ENCODE measurements at places on chromosomes 5 and 9. TPM values are rescaled to one million over a fixed set of nuclear protein-coding genes. Genes with fewer than 3 reads are reported as not detected.

DNA sequence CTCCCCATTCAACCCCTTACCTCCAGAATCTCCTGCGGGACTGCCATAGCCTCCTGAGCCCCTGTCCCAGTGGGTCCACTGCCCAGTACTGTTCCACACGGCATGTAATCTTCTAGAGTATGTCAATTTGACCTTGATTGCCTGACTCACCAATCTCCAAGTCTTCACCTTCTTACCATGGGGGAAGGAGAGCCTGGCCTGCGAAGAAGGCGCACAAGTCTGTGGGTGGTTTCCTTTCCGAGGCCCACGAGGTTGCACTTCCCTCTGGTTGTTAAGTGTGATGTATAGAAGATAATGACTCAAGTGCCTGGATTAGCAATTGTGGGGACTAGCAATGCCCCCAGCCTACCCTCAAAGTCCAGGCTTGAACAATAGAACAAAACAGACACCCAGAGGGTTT, 8.1 kb upstream of the TENT4A start:
- no peak for DNase-seq
- no peak overlapping the region for H3K27ac ChIP-seq
- H3K4me1 ChIP-seq: no peaks in the 10 kb centered on the region
- H3K36me3 ChIP-seq: no peaks in the 10 kb centered on the region
- peaks cover 10% of the 10 kb centered on the region for H3K27me3 ChIP-seq

- H3K4me1 ChIP-seq: no peaks in the 10 kb centered on the region
- peaks cover 4% of the 10 kb centered on the region for H3K27me3 ChIP-seq
- no peak for DNase-seq
- H3K36me3 ChIP-seq: no peaks in the 10 kb centered on the region
These were observed 30.3 kb downstream of the ADCY2 start for GRCh38 chr5:7426284-7426683.

Gene IL9
- not detected for polyA plus RNA-seq

GRCh38 chr9:110103257-110103656, 104.7 kb downstream of the C9orf152 start:
- H3K36me3 ChIP-seq: no peaks in the 10 kb centered on the region
- no peak for DNase-seq
- no peak overlapping the region for H3K4me3 ChIP-seq
- H3K27ac ChIP-seq: peak overlapping the region; percentile 81
- H3K4me1 ChIP-seq: peaks cover 80% of the 10 kb centered on the region
